Prostate gland (tissue), 2 donors: ENCODE measurements at places on chromosomes 4 and X. TPM values are rescaled to one million over a fixed set of nuclear protein-coding genes. Genes with fewer than 3 reads are reported as not detected.

DNA sequence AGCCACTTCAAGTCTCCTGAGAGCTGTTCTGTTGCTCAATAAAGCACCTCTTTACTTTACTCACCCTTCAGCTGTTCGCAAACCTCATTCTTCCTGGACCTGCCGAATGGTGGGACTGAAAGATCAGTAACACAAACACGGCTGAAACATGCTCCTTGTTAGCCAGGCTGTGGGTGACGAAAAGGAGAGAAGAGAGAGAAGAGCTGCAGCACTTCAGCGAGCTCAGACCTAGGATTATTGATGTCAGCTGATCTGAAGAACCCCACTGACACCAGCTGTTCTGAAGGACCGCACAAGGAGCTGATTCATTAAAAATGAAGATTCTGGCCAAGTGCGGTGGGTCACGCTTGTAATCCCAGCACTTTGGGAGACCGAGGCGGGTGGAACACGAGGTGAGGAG lies 2020.0 kb upstream of the ADGRL3 start:
- H3K27ac ChIP-seq = no peak overlapping the region
- H3K27me3 ChIP-seq = no peaks in the 10 kb centered on the region
- H3K4me1 ChIP-seq = no peaks in the 10 kb centered on the region
- H3K4me3 ChIP-seq = no peak overlapping the region

- H3K27ac ChIP-seq = no peak overlapping the region
- no peak overlapping the region for H3K4me3 ChIP-seq
- no peak for DNase-seq
- H3K27me3 ChIP-seq = no peaks in the 10 kb centered on the region
Measured at GRCh38 chr4:169115897-169116254, 105.8 kb upstream of the CBR4 start.

SPATA18 gene
- 8.1 TPM for total RNA-seq

- no peaks in the 10 kb centered on the region for H3K36me3 ChIP-seq
- no peak for DNase-seq
- H3K27ac ChIP-seq = no peak overlapping the region
- peaks cover 4% of the 10 kb centered on the region for H3K27me3 ChIP-seq
Measured at GRCh38 chr4:8727131-8727530, 134.6 kb downstream of the CPZ start.

MAB21L2 gene
- total RNA-seq = 0.14 TPM

- H3K27me3 ChIP-seq = no peaks in the 10 kb centered on the region
- H3K27ac ChIP-seq = no peak overlapping the region
- H3K4me1 ChIP-seq = no peaks in the 10 kb centered on the region
- no peak for DNase-seq
- H3K4me3 ChIP-seq = no peak overlapping the region
Measured at GRCh38 chrX:9746148-9746888, 19.3 kb downstream of the GPR143 start.

TRAM1L1 gene
- 9.5 TPM for total RNA-seq

DNA sequence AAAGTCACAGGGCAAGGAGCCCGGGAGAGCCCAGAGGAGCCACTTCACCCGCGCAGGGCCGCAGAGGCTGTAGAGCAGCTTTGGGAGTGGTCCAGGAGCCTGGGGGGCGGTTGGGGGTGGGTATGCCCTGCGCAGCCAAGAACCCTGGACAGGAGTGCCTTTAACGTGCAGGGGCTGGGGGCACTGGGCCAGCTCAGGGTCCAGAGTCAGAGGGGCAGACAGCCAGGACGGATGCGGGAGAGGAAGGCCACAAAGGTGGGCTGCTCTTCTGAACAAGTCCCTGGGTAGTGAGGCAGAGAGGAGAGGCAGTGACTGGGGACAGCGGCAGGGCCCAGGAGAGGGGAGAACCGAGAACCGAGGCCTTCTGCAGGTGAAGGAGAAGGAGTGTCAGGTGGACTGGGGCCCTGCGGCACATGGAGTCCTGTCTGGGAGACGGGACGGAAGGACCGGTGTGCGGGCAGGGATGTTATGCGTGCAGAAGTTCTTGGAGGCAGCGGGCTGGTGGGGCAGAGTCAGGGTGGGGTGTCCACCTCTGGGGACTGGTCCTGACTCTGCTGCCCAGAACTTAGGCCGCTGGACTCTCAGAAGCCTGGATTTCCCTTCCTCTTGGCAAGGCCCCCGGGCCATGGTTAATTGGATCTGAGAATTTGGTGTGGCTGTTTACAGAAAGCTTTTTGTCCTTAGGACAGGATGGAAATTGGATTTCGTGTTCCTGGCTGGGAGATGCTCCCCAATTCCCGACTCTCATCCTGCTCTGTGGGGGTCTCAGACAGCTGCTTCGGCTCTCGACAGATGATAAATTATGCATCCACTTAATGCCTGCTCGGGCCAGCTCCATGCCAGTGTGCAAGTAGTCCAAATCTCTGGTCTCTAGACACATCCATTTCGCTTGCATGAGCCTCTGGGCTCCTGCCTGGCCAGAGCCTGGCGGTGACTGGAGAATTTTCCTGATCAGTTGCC lies 31.9 kb downstream of the ADRA2C start:
- no peaks in the 10 kb centered on the region for H3K36me3 ChIP-seq
- H3K27me3 ChIP-seq = peaks cover 5% of the 10 kb centered on the region
- DNase-seq = no peak
- H3K4me1 ChIP-seq = no peaks in the 10 kb centered on the region

WNK3 gene
- total RNA-seq = 60.3 TPM

DNA sequence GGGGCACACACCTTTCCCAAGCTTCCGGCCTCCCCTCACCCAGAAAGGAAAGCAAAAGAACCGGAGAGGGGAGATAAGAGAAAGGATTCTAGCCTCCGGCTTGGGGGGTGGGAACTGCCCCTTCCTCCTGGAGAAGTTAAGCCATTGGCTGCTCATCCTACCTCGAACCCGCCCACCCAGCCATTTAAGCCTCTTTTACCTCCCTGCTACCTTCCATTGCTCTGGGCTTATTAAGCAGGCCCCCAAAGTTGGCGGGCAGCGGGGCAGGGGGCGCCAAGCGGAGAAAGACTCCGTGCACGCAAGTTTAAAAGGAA lies 2.3 kb downstream of the MAML3 start:
- no peaks in the 10 kb centered on the region for H3K36me3 ChIP-seq
- peak overlapping the region; percentile 79 for H3K4me3 ChIP-seq
- DNase-seq = peak; percentile 93
- H3K27ac ChIP-seq = peak overlapping the region; percentile 99
- peaks cover 6% of the 10 kb centered on the region for H3K4me1 ChIP-seq
